HTR-8/SVneo (cell line): ENCODE measurements at places on chromosomes 12 and 14.
A peak's percentile ranks its signal among the peaks of the same experiment; 100 is the strongest.

DNA sequence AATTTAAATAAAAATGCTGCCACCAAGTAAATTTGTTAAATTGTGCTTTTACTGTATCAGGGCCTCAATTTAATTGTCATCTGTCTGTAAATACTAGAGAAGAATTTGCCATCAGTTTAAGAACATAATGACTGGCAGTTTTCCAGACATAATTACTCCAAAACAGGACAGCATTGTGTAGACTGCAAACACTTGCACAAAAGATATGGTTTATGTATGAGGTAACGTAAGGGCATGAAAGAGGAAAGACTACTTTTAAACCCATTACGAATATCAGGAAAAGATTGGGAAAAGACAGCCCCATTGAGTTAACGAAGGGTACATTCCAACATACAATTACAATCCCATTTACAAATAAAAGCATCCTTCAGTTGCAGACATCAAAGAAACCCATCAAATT is 59.8 kb upstream of the KRR1 start:
- no peak for DNase-seq

DNA sequence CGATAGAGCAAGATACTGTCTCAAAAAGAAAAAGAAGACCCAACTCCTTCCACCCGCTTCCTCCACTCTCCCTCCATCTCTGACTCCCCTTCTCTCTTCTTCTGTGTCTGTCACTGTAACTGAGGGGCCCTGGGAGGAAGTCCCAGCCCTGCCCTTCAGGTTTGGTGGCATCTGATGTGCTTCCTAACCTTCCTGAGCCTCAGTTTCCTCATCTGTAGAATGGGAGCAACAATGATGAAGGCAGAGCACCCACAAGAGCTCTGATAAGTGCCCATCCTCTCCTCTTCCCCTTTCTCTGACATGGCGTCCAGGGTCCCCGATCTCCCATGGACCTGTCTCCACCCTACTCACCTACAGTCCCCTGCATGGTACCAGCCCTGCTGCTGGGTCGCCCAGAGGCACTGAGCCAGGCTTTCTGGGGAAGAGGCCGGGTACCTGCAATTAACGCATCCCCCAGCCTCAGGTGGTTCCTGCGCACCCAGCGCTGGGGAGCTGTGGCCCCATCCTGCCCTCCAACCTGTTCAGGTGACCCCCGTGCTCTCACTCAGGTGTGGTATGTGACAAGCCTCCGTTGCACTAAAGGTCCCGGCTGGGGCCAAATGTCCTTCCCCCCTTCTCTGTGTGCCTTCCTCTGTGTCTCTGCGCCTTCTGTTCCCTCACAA is 13.2 kb downstream of the FOXN4 start:
- DNase-seq: no peak

- DNase-seq: no peak
Measured at GRCh38 chr12:104953323-104953722, 4.8 kb downstream of the SLC41A2 start.

- no peak for DNase-seq
Measured at GRCh38 chr12:15706010-15706676, 83.0 kb downstream of the EPS8 start.

DNA sequence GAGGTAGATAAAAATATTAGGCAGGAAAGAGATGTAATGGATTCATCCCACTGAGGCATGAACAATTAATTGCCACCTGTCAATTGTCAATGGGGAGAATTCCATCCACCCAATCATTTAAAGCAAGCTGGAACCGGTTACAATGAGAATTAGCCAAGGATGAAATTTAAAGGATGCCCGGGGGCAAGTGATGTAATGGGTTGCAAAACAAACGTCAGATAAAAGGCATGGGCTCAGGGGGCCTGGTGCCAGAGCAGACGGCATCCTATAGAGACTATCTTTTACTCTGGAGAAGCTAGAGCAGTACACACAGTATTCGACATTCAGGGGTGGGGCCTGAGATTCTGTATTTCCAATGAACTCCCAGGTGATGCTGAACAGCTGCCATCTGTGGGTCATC is 80.5 kb upstream of the ZFP36L1 start:
- DNase-seq: no peak

DNA sequence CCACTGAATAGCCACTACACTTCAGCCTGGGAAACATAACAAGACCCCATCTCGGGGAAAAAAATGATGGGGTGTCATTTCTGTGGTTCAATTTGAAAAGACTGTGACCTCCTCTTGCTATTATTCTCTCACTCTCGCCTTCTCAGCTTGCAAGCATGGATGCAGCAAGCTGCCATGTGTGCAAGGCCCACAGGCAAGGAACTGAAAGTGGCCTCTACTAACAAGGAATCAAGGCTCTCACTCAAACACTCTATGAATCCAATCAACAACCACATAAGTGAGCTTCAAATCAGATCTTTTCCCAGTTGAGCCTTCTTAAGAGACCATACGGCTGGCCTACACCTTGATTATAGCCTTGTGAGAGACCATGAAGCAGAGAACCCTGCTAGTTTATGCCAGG is 17.9 kb upstream of the DHRS7 start:
- no peak for DNase-seq

GRCh38 chr14:87725318-87725717 is 267.7 kb downstream of the GALC start:
- no peak for DNase-seq

DNA sequence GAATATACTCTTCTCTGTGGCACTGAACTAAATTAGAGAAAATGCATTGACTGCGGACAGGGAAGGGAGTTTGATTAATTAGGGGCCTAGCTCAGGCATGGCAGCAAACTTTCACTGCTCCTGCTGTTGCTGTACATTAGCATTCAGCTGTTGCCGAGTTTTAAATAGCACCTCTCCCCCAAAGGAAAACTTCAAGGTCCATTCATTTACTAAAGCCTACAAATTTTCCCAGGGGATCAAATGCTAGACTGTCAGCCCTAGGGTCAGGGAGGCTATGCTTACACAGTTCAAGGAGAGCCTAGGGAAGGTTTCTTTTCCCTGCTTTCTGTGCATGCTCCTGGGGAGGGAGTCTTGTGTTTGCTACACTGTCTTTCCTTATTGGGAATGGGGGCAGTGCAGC is 60.0 kb upstream of the GZMB start:
- no peak for DNase-seq

- peak; percentile 95 for DNase-seq
Measured at GRCh38 chr14:61653507-61653906, 41.8 kb upstream of the HIF1A start.

- no peak for DNase-seq
Measured at GRCh38 chr12:46205294-46205693, 63.5 kb downstream of the SLC38A1 start.

DNA sequence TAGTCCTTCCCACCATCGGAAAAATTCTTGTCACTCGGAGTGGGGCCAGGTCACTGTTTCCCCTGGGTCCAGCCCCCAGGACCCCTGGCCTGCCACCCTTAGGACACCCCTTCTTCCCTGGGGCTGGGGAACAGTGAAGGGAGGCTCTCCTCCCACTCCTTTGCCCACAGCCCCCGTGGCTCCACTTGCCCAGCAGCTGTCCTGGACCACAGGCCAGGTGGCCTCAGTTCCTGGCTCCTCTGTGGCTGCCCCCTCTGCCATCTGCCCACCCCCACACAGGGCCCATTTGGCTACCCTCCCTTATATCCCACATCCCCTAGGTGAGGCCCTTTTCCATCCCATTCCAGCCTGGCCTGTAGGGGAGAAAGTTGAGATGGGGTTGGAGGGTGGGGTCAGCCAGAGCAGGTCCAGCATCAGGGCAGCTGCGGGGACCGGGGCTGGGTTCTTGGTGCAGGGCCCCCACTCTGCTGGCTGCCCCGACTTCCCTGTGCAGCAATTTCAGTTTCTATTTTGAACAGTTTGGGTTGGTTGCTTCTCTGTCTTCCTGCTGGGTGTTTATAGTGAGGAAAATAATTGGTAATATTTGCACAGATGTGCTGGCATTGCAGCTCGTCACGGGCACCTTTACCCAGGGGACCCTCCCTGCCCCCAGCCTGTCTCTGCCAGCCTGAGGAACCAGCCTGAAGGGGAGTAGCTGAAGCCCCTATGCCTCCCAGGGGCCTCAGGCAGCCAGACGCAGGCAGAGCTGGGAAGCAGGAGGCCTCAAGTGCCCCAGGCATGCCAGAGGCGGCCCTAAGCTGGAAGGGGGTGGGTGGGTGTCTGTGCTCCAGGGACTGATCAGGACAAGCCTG is 23.4 kb downstream of the SYNDIG1L start:
- DNase-seq: no peak

DNA sequence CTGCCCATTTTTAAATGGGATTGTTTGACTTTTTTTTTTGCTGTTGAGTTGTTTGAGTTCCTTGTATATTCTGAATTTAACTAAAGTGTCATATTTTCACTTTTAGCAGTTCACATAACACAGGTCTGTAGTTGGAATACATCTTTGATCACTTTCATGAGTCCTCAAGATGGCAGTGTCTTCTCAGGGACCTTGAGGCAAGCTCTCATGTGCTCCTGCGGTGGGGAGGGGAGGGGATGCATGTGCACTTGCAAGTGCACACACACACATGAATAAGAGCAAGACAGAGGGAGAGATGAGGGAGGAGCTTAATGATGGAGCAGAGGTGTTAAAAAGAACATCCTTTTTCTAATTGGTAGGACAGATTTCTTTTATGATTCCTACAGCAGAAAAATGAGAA is 291.4 kb upstream of the OR4E1 start:
- DNase-seq: no peak

DNA sequence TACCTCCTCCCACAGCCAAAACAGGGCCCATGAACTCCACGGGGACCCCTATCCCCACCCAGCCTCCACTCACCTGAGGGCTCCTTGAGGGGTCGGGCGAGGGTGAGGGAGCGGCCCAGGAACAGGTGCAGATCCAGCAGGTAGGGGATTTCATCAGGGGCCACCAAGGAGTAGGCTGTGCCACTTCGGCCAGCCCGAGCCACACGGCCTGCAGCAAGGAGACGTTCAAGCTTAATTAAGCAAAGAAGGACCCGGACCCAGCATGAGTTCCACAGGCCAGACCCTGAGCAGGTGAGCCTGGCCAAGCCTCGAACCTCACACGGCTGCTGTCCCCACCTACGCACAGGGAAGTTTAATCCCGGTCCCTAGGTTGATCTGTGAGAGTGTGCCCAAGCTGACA is 15.6 kb downstream of the DDX54 start:
- no peak for DNase-seq

GRCh38 chr12:32332446-32332845 is 66.9 kb upstream of the FGD4 start:
- DNase-seq: no peak

DNA sequence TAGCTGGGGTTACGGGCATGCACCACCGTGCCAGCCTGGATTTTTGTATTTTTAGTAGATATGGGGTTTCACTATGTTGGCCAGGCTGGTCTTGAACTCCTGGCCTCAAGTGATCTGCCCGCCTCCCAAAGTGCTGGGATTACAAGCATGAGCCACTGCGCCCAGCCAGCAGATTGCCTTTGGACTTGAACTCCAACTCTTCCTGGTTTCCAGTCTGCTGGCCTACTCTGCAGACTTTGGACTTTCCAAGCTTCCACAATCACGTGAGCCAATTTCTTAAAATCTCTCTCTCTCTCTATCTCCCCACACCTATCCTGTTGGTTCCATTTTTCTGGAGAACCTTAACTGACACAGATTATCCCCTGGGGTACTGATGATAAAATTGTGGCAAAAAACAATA is 55.0 kb downstream of the EMP1 start:
- no peak for DNase-seq
